ENCODE measurements at places on chromosomes 2 and 18.

DNA sequence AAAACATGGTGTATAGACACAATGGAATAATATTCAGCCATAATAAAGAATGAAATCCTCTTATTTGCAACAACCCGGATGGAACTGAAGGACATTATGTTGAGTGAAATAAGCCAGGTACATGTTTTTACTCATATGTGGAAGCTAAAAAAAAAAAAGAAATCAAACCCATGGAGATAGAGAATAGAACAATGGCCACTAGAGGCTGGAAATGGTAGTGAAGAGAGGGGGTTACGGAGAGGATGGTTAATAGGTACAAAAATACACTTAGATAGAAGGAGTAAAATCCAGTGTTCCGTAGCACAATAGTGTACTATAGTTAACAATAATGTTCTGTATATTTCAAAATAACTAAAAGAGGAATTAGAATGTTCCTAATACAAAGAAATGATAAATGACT, 12.8 kb upstream of the KIAA2012 start:
- no peak for DNase-seq

DNA sequence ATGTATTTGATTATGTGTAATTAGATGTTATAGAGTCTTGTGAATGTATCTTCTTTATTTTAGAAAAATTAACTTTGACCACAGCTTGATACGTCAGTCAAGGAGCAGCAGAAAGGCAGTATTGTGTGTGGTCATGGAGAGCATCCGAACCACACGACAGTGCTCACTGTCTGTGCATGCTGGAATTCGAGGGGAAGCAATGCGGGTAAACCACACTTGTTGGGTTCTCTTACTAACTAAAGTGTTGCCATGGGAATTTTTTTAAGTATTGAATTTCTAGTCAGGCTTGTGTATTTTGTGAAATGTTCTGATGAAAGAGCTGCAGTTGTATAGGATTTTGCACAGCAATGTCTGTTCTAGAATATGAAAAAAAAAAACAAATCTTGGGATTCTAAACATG, 4.8 kb downstream of the PJVK start:
- DNase-seq, result no peak

DNA sequence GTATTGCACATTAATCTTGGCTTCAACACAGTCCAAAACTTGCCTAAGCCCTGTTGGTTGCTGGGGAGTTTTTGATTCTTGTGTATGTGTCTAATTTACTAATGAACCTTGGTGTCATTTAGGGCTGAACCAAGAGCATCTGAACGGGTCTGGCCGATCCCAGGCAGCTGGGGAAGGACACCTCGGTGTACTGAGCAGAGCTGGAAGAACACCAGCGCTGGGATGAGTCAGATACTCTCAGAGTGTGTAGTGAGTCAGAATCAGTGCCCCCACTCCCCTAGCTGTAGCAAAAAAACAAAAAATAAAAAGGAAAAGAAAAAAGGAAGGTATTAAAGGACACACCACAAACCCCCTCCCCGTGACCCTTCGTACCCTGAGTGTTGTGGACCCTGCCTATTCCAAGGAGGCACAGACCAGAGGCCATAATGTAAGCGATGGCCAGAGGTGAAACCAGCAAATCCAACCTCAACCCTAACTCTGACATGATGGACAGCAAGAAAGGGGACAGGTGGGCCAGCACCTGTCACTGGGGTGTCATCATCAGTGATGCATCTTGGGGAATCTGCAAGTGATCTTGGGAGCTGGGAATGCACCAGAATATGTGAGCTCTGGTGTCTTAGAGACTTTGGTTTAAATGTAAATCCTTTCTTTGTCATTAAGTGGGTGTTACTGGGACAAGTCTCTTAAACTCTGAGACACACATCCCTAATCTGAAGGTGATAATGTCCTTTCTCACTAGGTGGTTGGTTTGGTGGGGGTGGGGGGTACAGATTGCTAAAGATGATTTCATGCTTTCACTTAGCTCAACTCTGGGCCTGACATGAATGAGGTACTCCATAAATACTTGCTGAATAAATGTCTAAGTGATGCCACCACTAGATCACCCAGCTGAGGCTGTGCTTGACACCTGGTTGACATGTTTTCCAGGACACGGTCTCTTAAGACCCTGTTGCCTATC, 34.2 kb upstream of the NCOA1 start:
- peak; percentile 86 for DNase-seq

GRCh38 chr2:39437522-39438296, 624 bp upstream of the MAP4K3 start:
- peak; percentile 37 for DNase-seq

DNA sequence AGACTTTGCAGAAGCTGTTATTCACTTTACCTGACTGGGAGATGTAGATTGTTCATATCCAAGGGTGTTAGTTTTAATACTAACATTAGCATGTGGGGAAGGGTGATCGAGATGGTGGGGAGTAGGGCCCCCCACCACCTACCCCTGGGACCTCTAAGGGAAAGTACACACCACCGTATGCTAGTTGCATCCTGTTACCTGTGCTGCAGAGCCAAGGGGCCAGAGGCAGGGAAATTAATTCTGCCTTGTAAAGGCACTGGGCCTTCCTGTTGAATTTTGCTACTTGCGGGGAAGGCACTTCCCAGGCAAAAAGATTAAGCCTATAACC, 9.0 kb downstream of the STEAP3 start:
- no peak for DNase-seq

GRCh38 chr2:72917138-72917876, at the start of gene EMX1:
TSS of gene EMX1 (plus strand) at chr2:72917519. CDS start at chr2:72917853, 334 bp downstream.
- DNase-seq, result peak; percentile 12

DNA sequence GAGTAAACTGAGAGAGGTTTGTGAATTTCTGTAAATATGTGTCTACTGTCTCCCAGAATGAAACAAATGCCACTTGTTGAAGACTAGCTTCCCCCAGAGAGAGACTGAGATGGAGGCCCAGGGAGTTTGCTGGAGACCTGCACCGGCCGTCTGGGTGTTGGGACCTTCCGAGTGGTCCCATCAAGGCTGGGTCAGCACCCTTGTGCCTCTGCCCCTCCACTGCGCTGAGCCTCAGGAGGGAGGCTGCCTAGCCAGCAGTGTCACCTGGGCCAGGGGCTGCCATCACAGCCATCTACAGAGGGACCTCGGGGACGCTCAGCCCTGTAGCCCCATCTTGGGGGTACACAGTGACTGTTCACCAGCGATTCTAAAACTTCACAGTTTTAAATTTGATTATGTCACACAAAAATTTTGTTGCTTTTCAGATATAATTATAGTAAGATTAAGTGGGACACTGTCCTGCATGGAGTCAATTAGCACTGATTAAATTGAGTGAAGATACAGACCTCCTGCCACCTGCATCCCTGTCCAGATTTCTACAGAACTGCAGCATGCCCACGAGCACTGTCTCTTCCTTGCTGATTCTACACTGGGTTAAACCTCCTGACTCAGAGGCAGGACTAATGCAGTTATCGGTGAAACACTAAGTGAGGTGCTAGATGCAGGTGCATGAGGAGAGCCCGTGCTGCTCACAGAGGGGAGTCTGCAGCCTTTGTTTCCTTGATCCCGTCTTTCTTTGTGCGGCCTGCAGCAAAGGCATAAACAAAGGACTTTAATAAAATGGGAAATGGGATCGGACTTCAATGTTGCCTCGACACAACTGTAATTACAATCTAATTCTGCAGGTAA, 50.5 kb downstream of the TMEM18 start:
- no peak for DNase-seq

GRCh38 chr18:8942021-8942908, 160.2 kb upstream of the NDUFV2 start:
- DNase-seq, result no peak

GRCh38 chr2:215437614-215438013, 1.7 kb upstream of the FN1 start:
- no peak for DNase-seq

DNA sequence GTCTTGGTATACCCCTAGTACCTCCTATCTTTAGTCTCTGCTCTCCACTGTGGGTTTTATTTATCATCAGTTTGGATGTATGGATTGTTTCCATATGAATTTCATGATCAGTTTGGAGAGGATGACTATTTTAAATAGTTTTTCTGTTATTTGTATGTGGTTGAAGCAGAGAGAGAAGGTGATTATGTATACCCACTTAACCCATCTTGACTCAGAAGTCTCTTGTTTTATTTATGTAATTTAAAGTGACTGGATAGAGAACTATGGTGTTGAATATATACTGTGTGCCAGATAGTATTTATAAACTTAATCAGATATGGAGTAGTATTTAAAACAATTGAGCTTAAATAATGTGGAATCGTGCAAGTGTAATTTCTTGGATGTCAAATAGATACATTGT, 39.9 kb downstream of the SMAD4 start:
- no peak for DNase-seq

GRCh38 chr2:207038299-207038698, 99.0 kb downstream of the CPO start:
- DNase-seq, result no peak

DNA sequence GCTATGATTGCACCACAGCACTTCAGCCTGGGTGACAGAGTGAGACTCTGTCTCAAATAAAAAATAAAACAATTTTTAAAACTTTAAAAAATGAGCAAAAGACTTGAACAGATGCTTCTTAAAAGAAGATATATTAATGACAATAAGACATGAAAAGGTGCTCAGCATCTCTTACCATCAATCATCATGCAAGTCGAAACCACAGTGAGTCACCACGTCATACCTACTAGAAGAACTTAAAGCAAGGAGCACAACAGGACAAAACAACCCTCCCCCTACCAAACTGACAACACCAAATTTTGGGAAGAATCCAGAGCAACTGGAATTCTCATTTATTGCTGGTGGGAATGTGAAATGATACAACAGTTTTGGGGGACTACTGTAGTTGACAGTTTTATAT, 251.6 kb downstream of the BCL2 start:
- no peak for DNase-seq

- DNase-seq, result no peak
These were observed 172.9 kb downstream of the LRP1B start for GRCh38 chr2:141957827-141958450.

GRCh38 chr2:32135409-32135808, 30.3 kb upstream of the SLC30A6 start:
- DNase-seq, result peak; percentile 56

- peak; percentile 18 for DNase-seq
These were observed 54.7 kb upstream of the KIDINS220 start for GRCh38 chr2:8892111-8892510.

DNA sequence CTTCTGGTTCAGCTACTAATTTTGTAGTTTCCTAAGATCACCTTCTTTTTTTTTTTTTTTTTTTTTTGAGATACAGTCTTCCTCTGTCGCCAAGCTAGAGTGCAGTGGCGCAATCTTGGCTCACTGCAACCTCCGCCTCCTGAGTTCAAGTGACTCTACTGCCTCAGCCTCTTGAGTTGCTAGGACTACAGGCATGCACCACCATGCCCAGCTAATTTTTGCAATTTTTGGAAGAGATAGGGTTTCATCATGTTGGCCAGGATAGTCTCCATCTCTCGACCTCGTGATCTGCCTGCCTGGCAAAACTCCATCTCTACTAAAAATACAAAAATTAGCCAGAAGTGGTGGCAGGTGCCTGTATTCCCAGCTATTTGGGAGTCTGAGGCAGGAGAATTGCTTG, 301.5 kb upstream of the TFPI start:
- no peak for DNase-seq

DNA sequence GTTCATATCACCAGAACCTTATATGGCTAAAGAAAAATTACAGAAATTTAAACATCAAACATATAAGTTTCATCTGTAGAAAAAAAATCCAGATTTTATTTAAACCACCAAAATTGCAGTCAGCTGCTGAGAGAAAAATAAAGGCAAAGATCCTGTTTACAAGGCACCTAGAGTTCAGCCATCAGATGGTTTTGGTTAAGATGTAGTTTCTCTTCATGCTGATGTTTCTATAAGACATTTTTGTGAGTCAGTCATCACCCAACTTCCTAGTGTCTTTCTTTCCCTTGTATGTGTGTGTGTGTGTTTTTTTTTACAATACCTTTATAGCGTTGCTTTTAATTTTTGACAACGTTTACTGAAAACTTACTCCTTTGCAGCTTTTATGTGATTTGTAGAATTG, 26.1 kb upstream of the MMADHC start:
- DNase-seq, result no peak

GRCh38 chr2:20218331-20219320, 6.3 kb downstream of the SDC1 start:
- DNase-seq, result no peak

GRCh38 chr18:76405681-76406356, 89.2 kb downstream of the ZNF516 start:
- peak; percentile 60 for DNase-seq

GRCh38 chr2:55989405-55989804, 65.8 kb upstream of the EFEMP1 start:
- no peak for DNase-seq

DNA sequence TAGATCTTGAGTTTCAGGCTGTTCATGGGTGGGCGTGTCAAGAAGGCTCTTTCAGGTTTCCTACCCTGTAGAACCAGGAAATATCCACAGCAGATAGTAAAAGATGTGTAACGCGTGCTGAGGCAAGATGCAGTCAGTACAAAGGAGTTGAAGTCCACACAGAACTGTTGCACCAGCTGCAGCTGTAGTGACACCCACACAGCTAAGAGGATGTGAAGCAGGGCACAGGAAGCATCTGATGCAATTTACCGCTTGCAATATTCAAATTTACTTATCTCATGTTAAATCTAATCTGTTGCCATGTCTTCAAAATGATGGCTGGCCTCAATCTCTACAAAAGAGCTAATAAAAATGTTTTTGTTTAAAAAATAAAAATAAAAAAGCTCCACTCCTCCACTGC, 132.8 kb downstream of the ARHGAP15 start:
- no peak for DNase-seq

DNA sequence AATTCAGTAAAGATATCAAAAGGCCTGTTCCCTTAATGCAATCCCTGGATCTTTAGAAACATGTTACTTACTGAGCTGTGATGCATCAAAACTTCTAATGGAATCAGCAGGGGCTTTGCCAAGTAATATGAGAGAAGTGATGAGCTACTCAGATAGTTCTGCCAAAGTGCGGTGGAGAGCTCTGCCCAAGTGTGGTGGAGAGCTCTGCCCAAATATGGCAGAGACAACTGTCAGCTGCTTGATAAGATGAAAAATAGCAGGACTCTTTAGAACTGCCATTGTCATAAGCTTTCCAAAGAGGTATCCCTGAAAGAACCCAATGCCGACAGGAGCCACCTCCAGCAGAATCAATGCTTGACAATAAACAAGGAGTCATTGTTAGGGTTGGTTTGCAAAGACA, 167.9 kb upstream of the SLC39A10 start:
- peak; percentile 54 for DNase-seq

GRCh38 chr18:50558948-50559751, 737 bp upstream of the MAPK4 start:
- DNase-seq, result no peak

DNA sequence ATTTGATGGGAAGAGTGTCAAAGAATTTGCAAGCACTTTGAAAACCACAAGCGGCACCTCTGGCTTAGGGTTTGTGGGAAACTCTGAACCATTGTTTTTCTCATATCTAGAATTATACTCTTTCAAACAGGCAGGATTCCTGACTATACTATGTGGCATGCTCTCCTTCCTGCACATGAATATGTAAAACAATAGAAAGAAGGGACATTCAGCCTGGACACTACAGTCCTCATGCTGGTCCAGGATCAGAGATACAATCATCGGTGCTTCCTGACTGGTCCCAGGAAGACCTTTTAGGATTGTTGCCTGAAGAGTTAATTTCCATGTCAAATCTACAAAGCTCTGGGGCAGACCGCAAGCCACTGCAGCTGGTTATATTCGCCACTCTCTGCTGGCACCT, 55.7 kb upstream of the RASGRP3 start:
- no peak for DNase-seq
